ENCODE measurements at places on chromosomes 7 and 10.

GRCh38 chr10:110134917-110135316, 72.5 kb upstream of the MXI1 start:
- no peak for DNase-seq

DNA sequence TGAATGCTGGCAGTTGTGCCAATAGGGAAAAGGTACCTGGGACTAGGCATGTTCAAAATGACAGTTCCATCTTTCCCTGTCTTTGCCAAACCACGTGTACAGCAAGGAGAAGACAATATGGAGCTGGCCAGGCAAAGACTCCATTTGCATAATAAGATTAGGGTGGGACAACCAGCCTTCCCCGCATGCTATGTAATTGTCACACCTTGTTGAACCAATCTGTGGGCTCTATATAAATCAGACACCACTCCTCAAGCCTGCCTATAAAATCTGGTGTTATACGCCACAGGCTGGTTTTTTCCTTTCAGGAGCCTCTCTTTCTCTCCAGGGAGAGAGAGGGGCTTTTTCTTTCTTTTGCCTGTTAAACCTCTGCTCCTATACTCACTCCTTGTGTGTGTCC, 11.0 kb upstream of the NUB1 start:
- no peak for DNase-seq

DNA sequence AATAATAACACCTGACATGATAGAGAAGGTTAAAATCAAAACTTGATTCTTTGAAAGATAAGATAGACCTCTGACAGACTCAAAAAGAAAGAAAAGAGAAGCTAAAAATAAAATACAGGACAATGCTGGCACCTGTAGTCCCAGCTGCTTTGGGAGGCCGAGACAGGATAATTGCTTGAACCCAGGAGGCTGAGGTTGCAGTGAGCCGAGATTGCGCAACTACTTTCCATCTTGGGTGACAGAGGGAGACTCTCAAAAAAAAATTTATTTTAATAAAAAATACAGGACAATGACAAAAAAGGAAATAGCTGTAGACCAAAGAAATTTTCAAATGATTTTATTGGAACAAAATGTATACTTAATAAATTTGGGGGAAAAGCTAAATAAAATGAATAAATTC, 263.2 kb downstream of the SDK1 start:
- no peak for DNase-seq

DNA sequence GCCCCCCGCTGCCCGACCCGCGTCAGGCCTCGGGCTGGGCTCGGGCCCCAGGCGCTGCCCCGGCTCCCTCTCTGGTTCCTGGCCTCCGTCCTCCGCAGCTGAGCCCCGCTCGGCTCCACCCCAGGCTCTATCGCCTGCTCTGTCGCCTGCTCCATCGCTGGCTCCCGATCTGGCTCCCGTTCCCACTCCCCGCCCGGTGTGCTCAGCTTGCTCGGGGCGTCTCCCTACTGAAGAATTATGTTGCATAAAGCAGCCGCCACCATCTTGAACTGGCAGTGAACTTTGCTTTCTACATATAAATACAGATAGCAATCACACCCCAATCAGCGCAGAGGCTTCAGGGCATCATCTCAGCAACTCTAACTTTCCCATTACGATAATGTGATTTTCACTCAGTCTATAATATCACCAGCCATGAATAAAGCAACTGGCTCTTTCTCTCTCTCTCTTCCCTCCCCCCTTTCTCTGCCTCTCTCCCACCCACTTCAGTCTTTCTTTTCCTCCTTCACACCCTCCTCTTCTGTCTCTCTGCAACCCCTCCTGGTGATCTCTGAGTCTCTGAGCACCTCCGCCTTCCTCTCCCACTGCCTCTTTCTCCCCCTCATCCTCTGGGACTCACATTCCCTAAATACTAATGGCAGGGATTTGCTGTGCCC, 43.3 kb upstream of the BTRC start:
- no peak for DNase-seq
